ENCODE measurements at places on chromosomes 6 and 20. TPM values are rescaled to one million over a fixed set of nuclear protein-coding genes. Genes with fewer than 3 reads are reported as not detected.

TOX2 gene
- total RNA-seq = 1.3 TPM

EYA4 gene
- 3.9 TPM for total RNA-seq

MANEA gene
- total RNA-seq = 4.4 TPM

ARHGAP18 gene
- 5.6 TPM for total RNA-seq

WFDC2 gene
- total RNA-seq = 4.9 TPM

TGM3 gene
- 0.14 TPM for total RNA-seq

CITED2 gene
- total RNA-seq = 23.7 TPM

NKAPL gene
- total RNA-seq = 0.56 TPM

TMEM151B gene
- total RNA-seq = not detected

HSPA1A gene
- total RNA-seq = 93.2 TPM

MOG gene
- not detected for total RNA-seq

LPA gene
- not detected for total RNA-seq

DNAH8 gene
- total RNA-seq = not detected

GRM1 gene
- total RNA-seq = 0.65 TPM

TMEM244 gene
- total RNA-seq = not detected

EMILIN3 gene
- not detected for total RNA-seq

HUS1B gene
- total RNA-seq = 0.49 TPM

PRSS16 gene
- 7.6 TPM for total RNA-seq

CLPSL1 gene
- total RNA-seq = not detected

CFB gene
- total RNA-seq = 3.9 TPM

PRKN gene
- total RNA-seq = 1.3 TPM

All from airway epithelial cell (primary cell).